Activated naive CD4-positive, alpha-beta T cell (primary cell): ENCODE measurements at places on chromosomes 11 and 22.

GRCh38 chr11:71211631-71212030 lies 40.7 kb downstream of the SHANK2 start:
- no peak for DNase-seq

DNA sequence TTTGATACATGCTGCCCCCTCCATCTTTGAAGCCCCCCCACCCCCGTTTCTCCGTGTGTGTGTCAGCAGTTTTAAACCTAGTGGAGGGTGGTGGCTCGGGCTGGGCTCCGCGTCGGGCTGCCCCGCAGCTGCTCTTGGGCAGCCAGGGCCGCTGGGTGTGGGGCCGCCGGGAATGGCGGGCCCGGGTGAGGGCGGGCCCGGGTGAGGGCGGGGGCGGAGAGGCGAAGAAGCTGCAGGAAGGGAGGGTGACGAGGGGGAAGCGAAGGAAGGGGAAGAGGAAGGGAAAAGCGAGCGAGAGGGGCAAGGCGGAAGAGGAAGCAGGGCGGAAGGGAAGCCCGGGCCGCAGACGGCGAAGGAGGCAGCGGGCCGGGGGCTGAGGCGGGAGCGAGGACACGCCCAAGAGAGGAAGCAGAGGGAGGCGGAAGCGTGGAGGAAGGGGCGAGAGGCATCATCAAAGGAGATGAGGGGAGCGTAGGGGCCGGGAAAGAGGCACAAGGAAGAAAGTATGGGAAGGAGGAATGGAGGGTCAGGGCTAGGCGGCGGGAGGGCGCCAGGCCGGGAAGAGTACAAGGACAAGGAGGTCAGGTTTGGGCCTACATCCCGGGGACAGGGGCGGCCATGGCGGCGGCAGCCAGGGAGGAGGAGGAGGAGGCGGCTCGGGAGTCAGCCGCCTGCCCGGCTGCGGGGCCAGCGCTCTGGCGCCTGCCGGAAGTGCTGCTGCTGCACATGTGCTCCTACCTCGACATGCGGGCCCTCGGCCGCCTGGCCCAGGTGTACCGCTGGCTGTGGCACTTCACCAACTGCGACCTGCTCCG lies 82.4 kb downstream of the BCR start:
- DNase-seq, result no peak

GRCh38 chr11:77416357-77416756 lies 57.5 kb downstream of the PAK1 start:
- DNase-seq, result no peak

- DNase-seq, result no peak
Measured at GRCh38 chr11:113553235-113553634, 78.0 kb upstream of the DRD2 start.

DNA sequence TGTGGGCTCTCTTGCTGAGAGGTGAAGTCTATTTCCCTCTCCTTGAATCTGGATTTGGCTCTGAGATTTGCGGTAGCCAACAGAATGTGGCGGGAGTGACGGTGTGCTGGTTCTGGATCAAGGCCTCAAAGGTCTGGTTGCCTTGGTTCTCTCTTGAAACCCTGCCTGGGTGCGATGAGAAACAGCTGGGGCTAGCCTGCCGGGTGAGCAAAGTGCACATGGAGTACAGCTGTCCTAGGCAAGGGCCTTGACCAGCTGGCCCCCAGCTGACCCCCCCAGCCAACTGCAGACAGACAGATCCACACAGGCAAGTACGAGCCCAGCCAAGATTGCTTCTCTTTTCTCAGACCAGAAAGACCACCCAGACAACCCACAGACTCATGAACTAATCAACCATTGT lies 10.8 kb downstream of the SUN2 start:
- no peak for DNase-seq

DNA sequence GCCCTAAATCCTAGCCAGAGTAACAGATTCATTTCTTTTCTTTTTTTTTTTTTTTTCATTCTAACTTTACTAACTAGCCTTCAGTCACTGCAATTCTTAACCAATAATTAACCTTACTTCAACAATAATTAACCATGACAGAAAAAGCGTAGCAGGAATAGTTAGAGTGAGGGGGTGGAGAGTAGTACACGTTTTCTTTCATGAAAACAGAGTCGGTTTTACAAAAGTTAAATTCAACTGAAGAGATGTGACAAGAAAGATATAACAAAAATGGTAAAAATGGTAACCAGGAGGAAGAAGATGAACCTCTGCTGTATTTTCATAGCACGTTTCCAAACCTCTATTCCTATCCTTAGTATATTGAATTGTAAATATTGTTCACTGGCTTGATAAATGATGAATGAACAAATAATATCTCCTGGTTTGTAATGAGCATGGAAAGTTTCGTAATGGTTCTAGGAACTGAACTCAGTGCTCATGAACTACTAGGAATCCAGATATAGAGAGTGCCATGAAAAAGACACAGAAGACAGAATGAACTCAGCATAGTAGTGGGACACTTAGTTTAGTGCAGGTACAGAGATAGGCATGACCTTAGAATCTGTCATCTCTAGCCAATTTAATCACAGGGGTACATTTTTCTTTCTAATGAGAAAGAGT lies 116.5 kb upstream of the ANO5 start:
- DNase-seq, result no peak

DNA sequence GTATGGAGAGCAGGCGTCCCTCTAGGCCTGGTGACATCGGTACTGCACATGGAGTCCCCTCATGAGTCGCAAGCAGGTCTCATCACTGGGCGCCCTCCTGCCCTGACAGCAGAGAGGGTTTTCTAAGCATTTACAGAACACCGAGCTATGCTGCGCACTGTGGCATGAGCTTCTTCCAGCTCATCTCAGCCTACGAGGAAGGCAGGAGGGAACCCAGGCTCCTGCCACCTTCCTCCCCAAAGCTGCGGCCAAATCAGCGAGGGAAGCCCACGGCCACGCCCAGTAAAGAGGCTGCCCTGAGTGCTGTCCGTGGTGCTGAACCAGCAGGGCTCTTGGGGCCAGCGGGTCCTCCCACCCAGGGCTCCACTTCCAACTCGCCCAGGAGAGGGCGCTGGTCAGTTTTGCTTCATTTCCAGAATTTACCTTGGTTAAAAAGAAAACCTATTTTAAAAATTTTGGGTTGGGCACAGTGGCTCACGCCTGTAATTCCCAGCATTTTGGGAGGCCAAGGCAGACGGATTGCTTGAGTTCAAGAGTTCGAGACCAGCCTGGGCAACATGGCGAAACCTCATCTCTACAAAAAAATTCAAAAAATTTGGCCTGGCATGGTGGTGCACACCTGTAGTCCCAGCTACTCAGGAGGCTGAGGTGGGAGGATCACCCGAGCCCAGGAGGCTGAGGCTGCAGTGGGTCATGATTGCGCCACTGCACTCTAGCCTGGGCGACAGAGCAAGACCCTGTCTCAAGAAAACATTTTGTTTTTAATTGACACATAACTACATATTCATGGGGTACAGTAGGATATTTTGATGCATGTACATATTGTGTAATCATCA lies 34.2 kb downstream of the PHF21B start:
- peak; percentile 8 for DNase-seq

DNA sequence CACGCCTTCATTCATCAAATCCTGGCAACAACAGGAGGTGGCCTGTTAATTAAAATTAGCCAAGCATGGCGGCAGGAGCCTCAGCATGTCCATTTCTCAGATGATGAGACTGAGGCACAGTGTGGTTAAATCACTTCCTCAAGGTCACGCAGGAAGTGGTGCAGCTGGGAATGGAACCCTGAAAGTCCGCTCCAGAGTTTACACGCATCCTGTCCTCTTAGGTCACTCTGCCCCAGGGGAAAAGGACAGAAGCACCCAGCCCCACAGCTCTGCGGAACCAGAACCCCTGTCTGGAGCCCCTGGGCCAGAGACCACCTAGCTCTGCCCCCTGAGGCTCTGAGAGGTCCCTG lies 19.6 kb downstream of the RPL3 start:
- DNase-seq, result no peak

GRCh38 chr11:33697997-33698396 lies 2.6 kb downstream of the C11orf91 start:
- DNase-seq, result no peak

DNA sequence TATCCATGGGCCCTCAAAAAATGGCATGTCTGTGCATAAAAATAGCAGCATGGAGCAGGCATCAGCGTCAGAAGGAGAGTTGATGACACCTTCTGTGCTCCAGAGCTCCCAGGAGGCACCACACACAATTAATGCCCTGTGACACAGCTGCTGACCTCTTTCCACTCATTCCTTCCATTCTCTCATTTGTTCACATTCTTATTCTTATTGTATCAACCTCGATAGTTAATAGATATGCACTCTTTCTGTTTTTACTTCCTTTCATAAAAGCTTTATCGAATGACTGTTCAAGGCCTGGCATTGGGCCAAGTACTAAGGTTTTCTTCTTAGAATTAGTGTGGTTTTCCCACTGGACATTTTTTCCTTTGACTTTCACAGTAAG lies 266.0 kb upstream of the MTNR1B start:
- DNase-seq, result no peak

DNA sequence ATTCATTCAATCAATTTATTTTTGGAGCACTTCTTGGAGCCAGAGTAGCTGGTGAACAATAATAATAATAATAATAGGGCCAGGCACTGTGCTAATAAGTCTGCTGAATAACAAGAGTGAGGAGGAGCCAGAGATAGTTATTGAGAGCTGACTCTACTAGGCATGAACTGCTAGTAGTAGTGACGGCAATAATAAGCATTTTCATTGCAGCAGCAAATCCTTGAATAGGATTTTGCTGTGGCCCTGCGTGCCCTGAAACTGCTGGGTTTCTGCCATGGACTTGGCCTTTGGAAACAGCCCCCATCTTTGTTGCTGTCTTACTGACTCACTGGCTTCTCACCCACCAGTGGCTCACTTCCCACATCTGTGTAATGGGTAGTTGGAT lies 545.9 kb downstream of the MIAT start:
- no peak for DNase-seq

GRCh38 chr11:5546457-5546856 lies 1.9 kb downstream of the OR52H1 start:
- DNase-seq, result no peak

DNA sequence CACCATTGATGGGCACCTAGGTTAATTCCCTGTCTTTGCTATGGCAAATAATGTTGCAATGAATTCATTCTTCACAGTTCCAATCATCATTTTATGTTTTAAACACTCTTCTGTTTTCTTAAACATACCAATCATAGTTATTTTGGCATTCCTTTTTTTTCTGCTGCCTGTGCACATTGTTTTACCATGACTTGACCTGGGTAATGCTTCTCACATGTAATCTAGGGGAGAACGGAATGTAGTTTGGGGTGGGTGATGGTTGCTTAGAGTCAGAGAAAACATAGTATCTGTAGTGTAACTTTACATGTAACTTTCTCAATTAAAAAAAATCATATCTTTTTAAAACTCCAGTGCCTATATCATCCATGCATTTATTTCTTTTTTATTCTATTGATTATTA lies 1945.3 kb upstream of the RAG2 start:
- DNase-seq, result no peak

DNA sequence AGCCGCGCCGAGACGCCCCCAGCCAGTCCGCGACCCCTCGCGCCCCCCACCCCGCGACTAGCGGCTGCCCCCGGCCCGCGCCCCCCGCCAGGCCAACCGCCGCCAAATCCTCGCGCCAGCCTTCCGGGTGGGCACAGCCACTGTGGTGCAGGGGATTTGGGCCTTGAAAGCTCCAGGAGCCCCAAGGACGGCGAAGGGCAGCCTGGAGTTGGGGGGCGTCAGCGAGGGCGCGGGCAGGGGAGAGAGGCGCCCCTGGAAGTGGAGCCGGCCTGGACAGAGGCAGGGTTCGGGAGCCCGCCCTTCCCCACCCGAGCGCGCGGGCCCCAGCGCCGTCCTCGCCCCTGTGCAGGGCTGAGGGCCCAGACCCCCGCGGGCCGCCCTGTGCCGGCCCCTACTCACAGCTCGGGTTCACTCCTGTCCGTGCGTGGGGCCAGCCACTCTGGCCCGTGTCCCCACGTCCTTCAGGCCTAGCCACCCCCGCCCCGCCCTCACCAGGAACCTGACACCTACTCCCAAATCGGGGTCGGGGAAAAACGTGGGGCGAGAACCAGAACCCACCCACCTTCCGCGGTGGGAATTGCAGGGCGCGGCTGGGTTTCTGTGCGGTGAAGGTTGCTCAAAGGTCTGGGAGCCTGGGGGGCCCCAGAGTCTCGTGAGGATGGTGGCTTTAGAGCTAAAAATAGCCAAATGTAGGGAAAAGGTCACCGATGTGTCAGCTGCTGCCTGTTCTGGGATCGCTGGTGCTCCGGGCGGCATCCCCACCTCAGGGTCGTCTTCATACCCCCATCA lies at the start of gene CPT1B:
Gene CPT1B (minus strand): TSS at position 441 of the 789 bp plus-strand sequence. CDS start 512 bp downstream, outside the sequence.
- no peak for DNase-seq

GRCh38 chr22:33919391-33920196 lies 682 bp downstream of the LARGE1 start:
- no peak for DNase-seq

DNA sequence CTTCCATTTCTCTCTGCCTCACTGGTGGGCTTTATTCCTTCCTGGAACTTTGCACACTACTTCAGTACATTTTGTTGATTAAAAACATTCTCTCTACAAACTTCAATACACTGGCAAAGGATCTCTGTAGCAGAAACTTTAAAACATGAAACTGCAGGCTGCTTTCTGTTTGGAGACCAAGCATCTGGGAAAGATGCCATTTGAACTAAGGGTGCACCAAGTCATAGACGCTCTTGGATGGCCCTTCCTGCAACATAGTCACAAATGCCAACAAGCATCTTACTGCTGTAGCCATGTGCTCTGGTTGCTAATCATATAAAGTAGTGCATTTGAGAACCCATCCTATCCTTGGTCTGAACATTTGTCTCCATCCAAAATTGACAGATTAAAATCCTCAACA lies 56.4 kb downstream of the SNX19 start:
- DNase-seq, result no peak

DNA sequence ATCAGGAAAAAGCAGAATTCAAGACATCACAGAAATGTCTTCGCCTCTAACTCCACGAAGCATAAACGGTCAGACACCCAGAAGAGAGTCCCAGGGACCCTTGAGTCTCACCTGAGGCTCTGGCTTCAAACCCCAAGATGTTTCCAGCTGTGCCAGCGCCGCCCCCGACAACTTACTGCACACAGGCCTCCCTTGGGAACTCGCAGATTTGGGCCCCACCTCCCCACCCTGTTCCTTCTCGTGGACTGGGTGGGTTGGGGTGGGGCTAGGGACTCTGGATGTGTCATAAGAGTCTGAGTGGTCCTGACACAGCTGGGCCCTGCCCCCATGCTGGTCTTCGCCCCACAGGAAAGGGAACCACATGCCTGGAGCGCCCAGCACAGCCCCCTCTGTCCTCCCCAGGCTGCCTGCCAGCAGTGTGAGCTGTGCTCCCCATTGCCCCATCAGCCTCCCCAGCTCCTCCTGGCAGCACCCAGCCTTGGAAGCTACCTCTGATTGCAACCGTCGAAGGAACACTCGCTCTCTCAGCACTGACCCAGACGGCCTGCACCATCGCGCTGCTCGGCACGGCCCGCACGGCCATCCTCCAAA lies 147.5 kb downstream of the CRYBB2 start:
- no peak for DNase-seq

GRCh38 chr22:34293324-34293723 lies 373.0 kb upstream of the LARGE1 start:
- no peak for DNase-seq

- DNase-seq, result no peak
Measured at GRCh38 chr11:6799402-6799801, at the start of gene OR6A2. Gene OR6A2, minus strand, starts transcription at chr11:6799689. Its CDS starts 3,981 bp downstream, at chr11:6795708.

- no peak for DNase-seq
Measured at GRCh38 chr22:31533374-31533773, 37.0 kb downstream of the SFI1 start.

GRCh38 chr11:134761386-134761785 lies 349.3 kb upstream of the B3GAT1 start:
- no peak for DNase-seq

- DNase-seq, result no peak
Measured at GRCh38 chr11:77101043-77101537, 1.6 kb upstream of the OMP start.
